ENCODE measurements at places on chromosomes 3 and 15. TPM values are rescaled to one million over a fixed set of nuclear protein-coding genes. Genes with fewer than 3 reads are reported as not detected.

DNA sequence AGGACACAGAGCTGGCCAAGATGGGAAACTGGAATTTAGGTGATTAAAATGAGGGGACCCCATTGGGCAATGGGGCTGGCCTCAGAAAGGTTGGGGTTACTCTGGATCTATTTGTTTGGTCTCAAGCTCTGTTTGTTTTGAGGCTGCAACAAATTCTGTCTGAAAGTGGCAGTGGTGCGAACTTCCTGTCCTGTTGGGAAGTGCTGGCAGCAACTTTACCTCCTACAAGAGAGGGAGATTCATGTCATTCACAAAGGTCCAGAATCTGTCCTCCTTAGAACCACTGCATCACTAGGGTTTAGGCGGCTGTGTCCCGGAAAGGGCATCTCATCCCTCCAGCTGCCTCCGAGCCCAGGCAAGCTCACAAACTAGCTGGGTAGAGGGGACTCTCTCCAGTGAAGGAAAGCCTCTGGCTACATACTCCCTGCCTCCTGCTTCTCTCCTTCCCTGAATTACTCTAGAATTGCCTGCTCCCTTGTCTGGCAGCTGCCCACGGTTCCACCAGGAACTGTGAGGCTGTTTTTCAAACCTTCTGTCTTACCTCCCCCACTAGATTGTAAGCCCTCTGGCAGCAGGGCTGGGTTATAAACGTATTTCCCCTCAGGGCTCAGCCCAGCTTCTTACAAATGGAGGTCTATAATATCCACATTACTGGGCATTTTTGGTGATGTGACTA lies 23.6 kb downstream of the MEGF11 start:
- H3K4me3 ChIP-seq, result no peak overlapping the region
- no peaks in the 10 kb centered on the region for H3K4me1 ChIP-seq
- H3K27me3 ChIP-seq, result peaks cover 18% of the 10 kb centered on the region
- no peak for DNase-seq

DNA sequence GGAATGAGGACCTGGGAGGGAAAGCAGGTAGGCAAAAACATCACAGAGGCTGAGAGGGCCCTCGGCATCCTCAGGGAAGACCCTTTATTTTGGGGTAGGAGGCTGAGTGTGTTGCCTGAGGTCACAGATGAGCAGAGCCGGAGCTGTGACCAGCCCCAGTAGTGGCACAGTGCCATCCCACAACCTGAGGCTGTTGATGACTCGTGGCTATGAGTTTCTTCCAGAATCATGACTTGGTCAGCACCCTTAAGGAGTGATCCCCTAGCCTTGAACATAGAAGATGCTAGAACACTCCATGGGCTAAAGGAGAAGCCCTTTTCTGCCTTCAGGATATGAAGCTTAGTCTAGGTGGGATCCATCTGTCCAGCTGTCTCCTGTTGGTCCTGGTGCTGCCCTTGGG lies 19.5 kb upstream of the CXCR6 start:
- DNase-seq, result no peak
- no peaks in the 10 kb centered on the region for H3K4me1 ChIP-seq
- H3K27me3 ChIP-seq, result no peaks in the 10 kb centered on the region
- no peak overlapping the region for H3K27ac ChIP-seq
- H3K4me3 ChIP-seq, result no peak overlapping the region

DNA sequence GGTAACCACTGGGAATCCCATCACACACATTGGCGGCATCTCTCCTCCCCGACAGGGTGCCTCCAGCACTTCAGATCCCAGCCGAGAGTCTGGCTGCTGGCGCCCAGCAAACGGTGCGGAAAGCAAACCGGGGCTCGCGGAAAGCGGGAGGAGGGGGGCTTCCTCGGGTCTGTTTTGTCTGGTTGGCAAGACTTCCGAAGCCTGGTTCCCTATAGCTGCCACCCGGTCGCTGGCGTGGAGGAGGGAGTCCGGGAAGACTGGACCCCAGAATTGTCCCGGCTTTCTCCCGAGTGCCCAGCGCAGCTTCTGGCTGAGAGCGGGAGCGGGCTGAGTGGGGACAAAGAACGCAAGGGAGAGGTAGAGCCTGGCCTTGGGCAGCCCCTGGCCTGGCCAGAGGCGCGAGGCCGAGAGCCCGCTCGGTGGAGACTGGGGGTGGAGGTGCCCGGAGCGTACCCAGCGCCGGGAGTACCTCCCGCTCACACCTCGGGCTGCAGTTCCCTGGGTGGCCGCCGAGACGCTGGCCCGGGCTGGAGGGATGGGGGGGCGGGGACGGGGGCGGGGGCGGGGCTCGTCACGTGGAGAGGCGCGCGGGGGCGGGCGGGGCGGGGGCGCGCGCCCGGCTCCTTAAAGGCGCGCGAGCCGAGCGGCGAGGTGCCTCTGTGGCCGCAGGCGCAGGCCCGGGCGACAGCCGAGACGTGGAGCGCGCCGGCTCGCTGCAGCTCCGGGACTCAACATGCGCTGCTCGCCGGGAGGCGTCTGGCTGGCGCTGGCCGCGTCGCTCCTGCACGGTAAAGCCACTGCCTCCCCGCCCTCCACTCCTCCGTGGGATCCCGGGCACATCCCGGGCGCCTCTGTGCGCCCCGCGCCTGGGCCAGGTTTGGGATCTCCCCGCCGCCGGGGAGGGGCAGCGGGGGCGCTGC lies at the start of gene CHRNA7:
TSS of gene CHRNA7 (plus strand) at position 654 of the 920 bp plus-strand sequence. CDS start at position 734, 80 bp downstream.
- peaks cover 5% of the 10 kb centered on the region for H3K4me1 ChIP-seq
- H3K27ac ChIP-seq, result peak within 1 kb of the TSS; percentile 55
- H3K36me3 ChIP-seq, result peaks cover 2% of the 10 kb centered on the region
- DNase-seq, result peak; percentile 74

DNA sequence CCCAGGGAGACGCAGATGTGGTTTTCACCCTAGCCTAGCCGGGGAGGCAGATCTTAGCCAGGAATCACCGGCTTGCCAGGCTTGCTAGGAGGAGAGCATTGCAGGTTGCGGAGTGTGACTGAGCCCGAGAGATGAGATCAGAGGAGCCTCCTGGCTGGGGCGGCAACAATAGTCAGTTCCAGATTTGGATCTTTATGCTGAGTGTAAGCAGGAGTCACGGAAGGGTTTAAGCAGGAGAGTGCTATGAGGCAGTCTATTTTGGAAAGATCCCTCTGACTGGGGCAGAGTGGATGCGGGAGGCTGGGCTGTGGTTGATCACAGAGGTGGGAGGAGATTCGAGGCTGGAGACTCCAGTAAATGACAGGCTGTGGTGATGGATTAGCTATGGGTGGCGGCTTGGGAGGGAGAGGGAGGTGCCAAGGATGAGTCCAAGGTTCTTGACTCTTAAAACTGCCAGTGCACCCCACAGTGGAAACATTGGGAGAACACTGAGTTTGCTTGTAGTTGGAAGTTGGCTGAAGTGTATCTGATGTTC lies 10.4 kb upstream of the BAHD1 start:
- no peaks in the 10 kb centered on the region for H3K4me1 ChIP-seq
- H3K27ac ChIP-seq, result no peak overlapping the region
- no peaks in the 10 kb centered on the region for H3K27me3 ChIP-seq
- peaks cover 8% of the 10 kb centered on the region for H3K36me3 ChIP-seq
- no peak overlapping the region for H3K4me3 ChIP-seq
- peak; percentile 79 for DNase-seq

DNA sequence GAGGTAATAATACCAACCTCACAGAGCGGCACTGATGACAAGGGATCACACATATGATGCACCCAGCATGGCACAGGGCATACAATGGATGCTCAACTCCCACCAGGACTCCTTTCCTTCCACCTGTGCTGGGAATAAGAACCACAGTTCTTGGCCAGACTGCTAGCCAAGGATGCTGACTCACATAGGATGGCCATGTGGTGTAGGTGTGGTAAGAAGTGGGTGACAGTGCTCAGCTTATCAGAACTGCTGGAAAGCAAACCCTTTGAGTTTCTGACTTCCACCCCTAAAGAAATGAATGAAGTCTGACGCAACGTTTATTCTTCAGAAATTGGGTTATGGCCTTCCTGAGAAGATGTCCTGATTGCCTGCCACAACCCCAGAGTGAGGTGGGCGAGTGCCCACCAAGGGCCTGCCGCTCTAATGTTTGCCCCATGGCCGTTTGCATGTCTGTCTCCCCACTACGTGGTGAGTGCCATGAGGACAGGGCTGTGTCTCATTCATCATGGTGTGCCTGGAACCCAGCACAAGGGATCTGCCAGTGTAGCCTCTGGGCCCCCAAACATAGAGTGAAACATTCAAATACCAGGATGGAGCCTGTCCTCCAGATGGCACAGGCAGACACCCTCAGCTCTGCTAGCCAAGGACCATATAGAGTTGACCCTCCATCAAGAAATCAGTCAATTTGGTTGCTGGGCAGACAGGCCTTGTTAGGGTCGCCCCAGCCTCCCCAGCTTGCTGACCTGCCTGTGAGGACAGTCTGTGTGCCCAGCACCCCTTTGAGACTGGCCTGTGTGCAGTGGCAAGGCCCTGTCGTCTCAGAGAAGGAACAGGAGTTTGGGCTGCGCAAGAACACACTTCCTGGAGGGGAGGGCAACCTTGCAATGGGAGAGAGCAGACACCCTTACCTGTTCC lies 57.6 kb upstream of the SLCO2A1 start:
- no peak overlapping the region for H3K27ac ChIP-seq
- H3K4me1 ChIP-seq, result peaks cover 5% of the 10 kb centered on the region
- no peak for DNase-seq
- H3K27me3 ChIP-seq, result no peaks in the 10 kb centered on the region

DNA sequence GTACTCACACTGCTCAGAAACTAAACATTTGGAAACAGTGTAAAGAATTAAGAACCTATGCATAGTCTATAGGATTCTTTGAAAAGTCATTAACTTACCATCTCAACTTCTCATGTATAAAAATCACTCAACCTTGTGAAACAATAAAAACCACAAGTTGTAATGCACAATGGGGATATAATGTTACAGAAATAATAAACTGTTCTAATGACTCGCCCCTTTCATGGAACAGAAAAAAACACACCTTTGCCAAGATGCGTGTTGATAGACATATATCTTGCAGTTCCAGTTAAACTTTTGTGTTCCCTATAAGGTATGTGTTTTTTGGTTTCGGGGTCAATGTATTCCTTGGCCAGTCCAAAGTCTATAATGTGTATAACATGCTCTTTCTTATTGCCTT lies 50.8 kb upstream of the PPIB start:
- H3K4me3 ChIP-seq, result no peak overlapping the region
- peaks cover 12% of the 10 kb centered on the region for H3K36me3 ChIP-seq
- peaks cover 5% of the 10 kb centered on the region for H3K4me1 ChIP-seq
- DNase-seq, result no peak

DNA sequence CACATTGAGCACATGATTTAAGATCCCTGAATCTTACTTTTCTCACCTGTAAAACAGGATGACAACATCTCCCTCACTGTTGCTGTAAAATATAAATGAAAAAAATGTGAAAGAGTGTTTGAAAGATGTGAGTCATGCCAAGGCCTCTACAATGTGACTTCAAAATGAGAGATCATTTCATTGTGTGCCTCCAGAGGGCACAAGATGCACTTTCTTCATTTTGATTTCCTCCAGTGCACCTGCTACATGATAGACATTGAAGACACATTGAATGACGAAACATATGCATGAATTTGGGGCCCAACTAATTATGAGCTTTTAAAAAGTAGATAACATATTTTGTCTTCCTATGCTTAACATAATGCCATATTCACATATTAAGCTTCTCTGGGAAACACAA lies 170.3 kb downstream of the MOBP start:
- DNase-seq, result no peak
- H3K27me3 ChIP-seq, result no peaks in the 10 kb centered on the region

Gene IL20RB
- polyA plus RNA-seq, result 0.78 TPM

Gene C3orf70
- polyA plus RNA-seq, result 1.4 TPM

Measured in small intestine (tissue), 16 donors.